ENCODE measurements at places on chromosomes 1 and 21.

- no peak for DNase-seq
Observed at GRCh38 chr21:31130821-31131220, 92.5 kb upstream of the KRTAP19-8 start.

DNA sequence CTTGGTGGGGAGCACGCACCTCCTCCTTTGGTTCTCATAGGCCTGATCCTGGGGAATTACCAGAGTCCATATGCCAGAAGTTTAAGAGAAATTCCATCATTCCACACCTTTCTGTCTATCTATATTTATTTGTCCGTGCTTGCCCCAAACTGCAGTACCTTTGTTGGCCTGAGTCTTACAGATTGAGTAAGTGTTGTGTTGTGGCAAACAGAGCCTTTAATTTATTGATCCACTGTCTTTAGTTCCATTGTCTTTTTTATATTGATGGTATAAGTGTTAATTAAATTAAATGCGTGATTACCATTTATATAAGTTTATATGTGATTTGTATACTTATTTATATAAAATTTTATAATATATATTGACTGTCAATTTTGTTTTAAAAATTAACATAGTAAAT, 4.9 kb downstream of the SH3BGR start:
- no peak for DNase-seq

DNA sequence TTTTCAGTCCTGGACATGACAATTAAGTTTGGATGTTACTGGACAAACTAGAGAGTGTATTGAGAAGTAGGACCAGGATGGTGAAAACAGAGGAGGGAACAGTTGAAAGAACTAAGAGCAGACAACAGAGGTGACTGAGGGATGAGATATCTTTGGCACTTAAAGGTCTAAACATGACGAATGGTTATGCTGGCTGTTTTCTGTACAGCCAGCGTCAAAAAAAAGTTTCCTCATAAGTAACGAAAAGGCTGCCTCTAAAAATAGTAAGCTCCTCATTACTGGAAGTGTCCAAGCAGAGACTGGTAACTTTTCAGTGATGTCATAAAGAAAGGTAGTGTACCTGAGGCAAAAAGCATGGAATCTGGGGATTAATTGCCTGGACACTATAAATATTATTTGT, 35.2 kb upstream of the AK4 start:
- no peak for DNase-seq

GRCh38 chr1:175749075-175749474, 5.7 kb upstream of the TNR start:
- no peak for DNase-seq

DNA sequence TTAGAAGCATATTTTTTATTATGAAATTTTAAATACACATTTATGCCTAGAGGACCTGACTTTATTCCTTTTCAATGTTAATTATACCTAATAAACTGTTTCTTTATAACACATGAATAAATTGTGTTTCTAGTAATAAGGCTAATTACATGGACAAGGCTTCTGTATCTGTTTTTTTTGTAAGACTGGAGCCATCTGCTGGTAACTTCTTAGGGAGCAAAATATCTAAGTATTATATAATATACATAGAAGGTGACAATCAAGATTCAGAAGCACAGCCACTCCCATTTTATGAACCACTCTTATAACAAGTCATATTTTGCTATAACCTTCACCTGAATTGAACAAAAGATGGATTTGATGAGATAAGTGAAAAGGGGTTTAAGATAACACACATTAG, 84.2 kb downstream of the LBR start:
- DNase-seq: no peak

DNA sequence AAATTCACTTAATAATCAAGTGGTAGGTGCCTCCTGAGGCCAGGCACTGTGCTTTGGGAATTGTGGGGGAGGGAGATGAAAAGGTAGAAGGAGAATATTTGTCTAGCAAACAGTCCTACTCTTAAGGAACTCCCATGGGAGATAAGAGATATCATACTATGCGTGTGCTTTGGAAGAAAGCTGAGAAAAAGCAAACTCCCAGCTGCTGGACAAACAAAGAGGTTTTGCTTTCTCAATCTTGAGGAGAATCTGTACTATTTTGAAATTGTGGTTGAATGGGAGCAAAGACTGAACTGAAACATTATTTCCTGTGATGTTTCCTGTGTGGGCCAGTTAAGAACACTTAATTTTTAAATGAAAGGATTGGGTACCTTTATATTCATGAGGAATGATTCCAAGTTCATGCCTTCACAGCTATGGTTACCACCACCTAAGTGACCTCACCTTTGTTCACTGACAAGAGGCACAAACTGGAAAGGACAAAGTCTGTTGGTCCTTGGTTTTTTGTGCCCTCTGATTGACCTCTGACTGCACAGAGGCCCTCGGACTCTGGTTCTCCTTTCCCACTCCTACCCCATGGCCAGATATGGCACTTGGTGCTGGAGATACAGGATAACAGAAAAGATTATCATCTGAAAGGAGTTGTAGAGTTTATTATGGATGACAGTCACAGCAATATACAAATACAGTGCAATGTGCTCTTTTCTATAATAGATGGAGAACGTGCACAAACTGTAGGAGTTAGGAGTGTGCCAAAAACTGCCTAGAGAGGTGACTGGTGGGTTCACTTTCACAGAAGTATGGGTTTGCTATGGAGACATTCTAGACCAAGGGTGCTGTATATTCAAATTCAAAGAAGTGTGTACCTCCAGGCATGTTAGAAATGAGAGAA, 1.6 kb downstream of the CD53 start:
- no peak for DNase-seq

GRCh38 chr1:21586846-21587601, 77.8 kb downstream of the ALPL start:
- no peak for DNase-seq

- DNase-seq: no peak
Observed at GRCh38 chr1:21741206-21741605, 41.7 kb downstream of the USP48 start.

DNA sequence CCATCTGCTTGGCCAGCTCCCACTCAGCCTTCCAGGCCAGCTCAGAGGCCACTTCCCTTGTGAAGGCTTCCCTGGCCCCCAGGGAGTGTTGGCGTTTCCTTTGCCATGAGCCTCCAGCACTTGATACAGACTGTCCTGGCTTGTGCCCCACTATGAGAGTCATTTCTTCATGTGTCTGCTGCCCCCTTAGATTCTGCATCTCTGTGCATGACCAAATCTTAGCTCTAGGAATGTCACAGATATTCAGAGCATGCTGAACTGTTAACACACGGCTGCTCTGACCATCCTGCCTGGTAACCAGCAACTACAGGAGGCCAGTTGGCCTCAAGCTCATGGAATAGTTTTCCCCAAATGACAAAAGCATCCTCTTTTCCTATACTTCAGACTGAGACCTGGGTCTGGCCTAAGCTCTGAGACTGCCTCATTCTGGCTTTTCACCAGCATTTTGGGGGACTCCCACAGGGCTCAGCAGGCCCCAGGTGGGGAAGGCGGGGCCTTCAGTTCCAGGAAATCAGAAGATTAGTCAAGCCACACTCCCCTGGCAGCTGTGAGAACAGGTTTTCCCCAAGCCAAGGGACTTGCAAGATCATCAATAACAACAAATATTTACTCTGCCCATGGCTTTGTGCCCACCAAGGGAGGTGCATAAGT, 182.6 kb upstream of the EDN2 start:
- peak; percentile 80 for DNase-seq

GRCh38 chr1:210617293-210617692, 288.6 kb downstream of the HHAT start:
- no peak for DNase-seq

- DNase-seq: no peak
Observed at GRCh38 chr21:33932731-33933130, 17.1 kb upstream of the ATP5PO start.

DNA sequence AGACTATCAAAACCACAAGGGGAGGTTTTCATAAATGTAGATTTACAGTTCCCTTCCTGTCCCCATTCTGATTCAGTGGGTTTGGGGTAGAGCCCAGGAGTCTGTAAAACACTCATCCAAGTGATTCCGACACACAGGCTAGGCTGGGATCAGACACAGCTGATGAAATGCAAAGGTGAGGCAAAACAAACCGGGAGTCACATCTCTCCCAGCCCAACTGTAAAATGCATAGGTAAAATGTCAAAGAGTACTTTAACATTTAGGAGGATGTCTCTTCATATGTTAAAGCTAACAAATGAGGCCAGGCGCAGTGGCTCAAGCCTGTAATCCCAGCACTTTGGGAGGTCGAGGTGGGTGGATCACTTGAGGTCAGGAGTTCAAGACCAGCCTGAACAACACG, 45.0 kb downstream of the ZNF281 start:
- no peak for DNase-seq

GRCh38 chr1:232292818-232293217, 337.1 kb downstream of the SIPA1L2 start:
- no peak for DNase-seq
